SHP77 (cell line): ENCODE measurements at places on chromosomes 13 and 19.
A peak's percentile ranks its signal among the peaks of the same experiment; 100 is the strongest.

GRCh38 chr13:91576590-91576989 lies 178.2 kb downstream of the GPC5 start:
- DNase-seq: no peak

DNA sequence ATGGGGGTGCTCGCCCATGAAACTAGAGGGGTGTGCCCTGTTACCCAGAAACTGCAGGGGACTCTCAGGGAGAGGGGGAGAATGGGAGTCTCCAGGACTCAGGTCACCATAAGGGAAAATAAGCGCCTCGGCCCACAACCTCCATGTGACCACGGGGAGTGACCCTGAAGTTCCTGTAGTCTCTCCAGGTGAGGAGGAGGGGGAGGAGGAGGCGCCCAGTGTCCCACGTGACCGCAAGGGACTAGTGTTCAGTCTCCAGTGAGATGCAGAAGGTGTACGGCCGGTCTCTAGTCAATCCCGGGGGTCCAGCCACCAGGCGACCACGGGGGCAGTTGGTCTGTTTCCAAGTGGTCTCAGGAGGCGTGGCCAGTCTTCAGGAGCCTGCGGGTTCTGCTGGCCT lies 16.0 kb downstream of the TM6SF2 start:
- no peak for DNase-seq

GRCh38 chr13:26476111-26476781 lies 81.2 kb upstream of the WASF3 start:
- DNase-seq: no peak

- DNase-seq: peak; percentile 2
Observed at GRCh38 chr19:11196406-11197287, 698 bp downstream of the KANK2 start.

DNA sequence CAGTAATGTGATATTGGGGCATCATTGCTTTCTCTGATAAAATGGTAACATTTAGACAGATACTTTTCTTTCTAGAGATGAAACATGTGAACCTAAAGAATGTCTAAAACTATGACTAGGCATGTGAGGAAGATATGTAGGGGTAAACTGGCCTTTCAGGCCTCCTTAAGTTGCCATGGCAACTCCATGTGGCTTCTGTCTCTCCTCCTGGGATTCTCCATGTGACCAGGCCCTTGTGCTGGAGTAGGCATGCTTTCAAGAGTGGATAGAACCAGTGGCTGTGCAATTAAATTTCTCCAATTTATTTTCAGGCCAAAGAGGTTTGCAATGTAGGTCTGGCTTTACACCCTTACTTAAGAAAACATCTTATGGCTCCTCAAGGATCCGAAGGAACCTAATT lies 130.8 kb downstream of the OLFM4 start:
- no peak for DNase-seq

DNA sequence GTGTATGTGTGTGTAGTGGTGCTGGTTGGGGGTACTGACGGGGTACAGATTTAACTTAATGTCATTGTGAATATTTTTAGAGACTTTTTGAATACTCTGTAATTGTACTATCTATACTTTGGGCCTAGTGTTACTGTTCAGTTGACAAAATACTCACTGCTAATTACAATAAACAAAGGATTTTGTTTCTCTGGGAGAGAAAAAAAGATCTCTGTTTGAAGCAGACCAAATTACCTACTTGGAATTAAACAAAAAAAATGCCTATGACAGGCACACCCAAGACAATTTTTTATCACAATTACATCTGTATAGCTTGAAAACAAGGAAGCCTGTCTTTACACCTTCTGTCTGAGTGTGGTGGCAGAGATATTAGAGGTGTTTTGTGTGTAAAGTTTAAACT lies 45.1 kb downstream of the OLFM4 start:
- no peak for DNase-seq

DNA sequence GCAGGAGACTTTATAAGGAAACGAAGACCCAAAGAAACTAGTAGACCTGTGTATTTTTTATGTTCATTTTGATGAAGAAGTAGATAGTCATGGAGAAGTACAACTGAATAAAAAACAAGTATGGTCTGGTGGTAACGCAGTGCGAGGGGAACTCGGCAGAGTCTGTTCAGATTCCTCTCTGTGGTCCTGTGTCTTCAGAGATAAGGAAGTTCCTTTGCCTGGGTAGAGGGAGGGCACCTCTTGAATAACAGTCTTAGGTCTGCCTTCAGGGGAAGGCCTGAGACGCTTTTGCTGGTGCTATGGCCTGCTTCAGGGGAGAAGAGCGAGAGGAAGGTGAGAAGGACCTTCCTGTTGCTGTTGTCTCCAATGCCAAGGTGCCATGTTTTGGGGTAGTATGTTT lies 25.9 kb upstream of the SLC46A3 start:
- DNase-seq: no peak

DNA sequence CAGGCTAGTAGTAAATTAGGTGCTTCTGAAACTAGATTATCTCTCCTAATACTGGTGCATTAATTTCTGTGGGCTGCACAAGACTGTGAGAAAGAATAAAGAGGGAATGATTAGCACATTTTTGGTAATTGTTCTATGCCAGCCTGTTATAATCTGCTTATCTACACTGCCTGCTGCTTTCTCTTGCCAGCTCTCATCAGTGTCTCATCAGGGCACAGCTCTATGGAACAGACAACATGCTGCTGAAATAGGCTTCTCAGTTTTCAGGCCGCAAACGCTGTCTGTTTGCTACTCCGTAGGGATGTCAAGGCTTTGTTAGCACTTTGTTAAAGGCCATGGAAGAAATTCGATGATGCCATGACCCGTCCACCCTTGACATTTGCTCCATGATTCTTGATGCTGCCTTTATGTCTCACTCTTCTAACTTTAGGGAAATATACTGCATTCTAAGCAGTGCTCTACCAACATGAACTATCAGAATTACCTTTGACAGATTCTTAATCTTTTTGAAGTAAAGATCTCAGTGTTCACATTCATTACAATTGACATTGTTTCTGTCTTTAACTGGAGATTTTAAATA lies 84.0 kb upstream of the PRR20A start:
- no peak for DNase-seq

DNA sequence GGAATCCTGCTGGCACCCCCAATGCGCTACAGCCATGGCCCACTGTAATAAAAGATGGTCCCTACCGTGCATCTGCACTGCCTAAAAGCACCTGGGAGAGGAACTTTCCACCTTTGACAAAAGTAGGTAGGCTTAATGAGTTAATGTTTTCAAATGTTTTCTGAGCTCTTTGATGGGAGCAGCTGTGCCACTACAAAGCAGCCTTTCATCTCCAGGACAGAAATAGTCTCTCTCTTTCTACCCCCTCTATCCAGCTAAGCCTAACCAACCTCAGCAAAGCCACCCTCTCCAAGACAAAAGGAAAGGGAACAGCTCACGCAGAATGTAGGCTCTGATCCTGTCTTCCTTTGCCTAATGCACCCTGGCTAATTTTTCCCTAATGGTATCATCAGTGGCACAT lies 560.2 kb downstream of the UQCRFS1 start:
- DNase-seq: no peak

DNA sequence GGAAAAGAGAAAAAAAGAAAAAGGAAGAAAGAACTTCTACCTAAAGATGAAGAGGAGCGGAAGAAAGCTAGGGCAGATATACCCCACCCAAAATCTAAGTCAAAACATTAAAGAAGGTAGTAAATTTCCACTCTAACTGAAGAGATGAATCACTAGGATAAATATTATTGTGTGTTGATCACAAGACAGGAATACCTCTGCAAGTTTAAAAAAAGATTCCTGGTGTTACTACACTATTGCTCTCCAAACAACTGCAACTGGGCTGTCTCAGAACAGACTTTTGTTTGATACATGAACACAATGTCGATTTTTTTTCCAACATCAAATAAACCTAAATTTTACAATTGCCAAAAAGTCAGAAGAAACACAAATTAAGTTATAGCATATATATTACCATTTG lies 6.8 kb downstream of the HSPH1 start:
- DNase-seq: no peak

- no peak for DNase-seq
Observed at GRCh38 chr13:74966814-74967424, 515.0 kb downstream of the TBC1D4 start.

GRCh38 chr13:99214232-99214631 lies 13.6 kb downstream of the UBAC2 start:
- DNase-seq: no peak

DNA sequence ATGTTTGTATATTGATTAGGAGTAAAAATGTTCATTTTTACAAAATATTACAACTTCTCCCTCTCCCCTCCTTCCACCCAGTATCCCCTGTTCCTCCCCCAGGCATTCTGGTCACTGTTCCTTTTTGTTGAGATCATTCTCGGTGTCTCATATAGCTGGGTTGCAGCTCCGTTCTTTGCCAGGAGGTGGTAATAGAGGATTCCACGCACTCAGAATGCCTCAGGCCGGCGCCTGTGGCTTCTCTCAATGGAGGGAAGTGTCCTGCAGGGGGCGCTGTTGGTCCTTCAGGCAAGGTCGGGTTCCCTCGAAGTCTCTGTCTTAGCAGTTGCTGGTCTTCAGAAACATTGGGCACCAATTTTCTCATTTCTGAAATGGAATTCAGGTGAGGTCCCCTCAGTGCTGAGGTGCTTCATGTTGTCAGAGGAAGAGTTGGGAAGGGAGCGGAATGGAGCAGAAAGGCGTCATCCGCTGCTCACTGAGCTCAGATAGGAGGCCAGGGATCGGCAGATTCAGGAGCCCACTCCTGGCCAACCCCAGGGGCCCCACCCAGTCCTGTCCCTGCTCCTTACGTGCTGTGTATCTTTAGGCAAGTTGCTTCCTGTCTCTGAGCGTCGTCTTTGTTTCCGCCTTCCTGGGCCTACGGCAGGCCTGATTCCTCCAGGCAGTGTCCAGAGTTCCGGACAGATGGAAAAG lies 10.3 kb upstream of the GARIN5A start:
- DNase-seq: peak; percentile 61

GRCh38 chr13:107961849-107962608 lies 253.3 kb downstream of the LIG4 start:
- no peak for DNase-seq

DNA sequence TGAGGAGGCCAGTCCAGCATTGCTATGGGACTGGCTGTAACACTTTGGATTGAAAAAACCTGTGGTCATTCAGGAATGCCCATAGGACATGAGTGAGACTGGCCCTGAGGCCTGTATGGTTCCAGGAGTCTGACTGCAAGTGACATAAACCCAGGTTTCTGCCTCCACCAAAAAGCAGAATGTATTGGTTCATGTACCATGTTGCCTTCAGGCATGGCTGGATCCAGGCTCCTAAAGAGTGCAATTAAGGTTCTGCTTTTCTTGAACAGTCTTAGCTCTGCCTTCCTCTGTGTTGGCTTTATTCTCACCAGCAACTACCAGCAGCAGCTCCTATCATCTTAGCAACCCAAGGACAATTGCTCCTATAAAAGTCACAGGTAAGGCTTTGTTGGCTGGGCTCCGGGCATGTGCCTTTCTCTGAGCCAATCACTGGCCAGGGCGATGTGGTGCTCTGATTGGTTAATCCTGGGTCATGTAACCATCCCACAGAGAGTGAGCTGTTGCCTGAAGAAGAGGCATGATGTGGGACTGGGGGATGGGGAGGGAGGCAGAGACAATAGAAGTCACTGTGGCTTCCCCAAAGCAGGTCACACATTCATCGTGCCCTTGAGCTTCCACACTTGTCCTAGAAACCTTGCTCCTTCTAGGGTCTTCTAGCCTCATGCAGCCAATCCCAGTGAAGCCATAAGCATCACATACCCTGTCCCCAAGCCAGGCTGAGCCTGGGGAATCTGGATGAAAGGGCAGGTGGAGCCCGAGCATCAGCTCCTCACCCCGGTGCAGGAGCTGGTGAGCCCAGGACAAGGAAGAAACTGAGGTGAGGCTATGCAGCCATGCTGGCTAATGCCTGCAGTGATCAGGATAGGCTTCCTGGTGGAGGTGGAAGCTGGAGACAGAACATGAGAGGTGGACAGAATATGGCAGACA lies 123.9 kb downstream of the URI1 start:
- DNase-seq: no peak

- DNase-seq: no peak
Observed at GRCh38 chr13:24759197-24759596, 4.8 kb upstream of the RNF17 start.

- peak; percentile 97 for DNase-seq
Observed at GRCh38 chr19:38079926-38080380, 144.1 kb downstream of the DPF1 start.

DNA sequence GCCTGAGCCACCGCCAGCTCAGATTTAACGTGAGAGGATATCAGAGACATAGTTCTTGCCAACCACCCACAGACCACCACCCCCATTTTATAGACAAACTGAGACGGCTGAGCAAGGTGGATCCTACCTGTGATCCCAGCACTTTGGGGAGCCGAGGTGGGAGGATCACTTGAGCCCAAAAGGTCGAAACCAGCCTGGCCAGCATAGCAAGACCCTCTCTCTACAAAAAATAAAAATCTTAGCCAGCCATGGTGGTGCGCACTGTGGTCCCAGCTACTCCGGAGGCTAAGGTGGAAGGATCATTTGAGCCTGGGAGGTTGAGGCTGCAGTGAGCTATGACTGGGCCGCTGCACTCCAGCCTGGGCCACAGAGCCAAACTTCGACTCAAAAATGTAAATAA lies 30.6 kb upstream of the NDUFS7 start:
- DNase-seq: no peak

DNA sequence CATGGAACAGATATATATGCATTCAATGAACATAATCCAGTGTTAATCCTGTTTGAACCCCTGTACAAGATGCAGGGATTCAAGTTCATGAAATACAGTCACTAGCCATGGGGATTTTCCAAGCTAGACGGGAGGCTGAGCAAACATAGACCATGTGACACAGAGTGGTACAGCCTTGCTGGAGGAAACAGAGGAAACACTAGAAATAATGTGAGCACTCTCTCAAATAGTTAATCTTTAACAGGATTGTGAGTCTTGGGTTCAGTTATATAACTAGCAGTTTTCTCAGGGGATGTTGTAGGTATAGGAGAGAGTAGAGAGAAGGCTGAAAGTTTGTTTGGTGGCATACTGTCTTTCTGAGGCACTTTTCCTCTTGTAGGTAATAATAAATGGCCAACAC lies 13.9 kb upstream of the LGALS16 start:
- no peak for DNase-seq

DNA sequence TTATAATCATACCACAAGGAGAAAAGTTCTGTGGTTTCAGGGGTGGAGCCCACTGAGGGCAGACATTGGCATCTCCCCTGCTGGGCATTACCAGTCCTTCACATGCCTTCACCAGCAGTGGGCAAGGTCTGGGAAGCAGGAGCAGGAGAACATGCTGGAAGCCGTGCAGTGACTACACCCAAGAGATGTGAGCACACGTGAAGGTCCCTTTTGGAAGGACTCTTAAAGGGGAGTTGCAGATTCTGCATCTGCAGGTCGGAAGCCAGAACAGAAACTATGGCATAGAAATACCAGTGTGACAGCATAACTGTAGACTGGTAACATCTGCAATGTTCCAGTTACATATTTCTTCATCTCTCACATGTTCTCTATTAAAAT lies 26.9 kb upstream of the KL start:
- DNase-seq: no peak

GRCh38 chr13:28313579-28313978 lies 175.2 kb downstream of the PAN3 start:
- no peak for DNase-seq
